Activated CD4-positive, CD25-positive, alpha-beta regulatory T cell (primary cell): ENCODE measurements at places on chromosomes 4 and X.

DNA sequence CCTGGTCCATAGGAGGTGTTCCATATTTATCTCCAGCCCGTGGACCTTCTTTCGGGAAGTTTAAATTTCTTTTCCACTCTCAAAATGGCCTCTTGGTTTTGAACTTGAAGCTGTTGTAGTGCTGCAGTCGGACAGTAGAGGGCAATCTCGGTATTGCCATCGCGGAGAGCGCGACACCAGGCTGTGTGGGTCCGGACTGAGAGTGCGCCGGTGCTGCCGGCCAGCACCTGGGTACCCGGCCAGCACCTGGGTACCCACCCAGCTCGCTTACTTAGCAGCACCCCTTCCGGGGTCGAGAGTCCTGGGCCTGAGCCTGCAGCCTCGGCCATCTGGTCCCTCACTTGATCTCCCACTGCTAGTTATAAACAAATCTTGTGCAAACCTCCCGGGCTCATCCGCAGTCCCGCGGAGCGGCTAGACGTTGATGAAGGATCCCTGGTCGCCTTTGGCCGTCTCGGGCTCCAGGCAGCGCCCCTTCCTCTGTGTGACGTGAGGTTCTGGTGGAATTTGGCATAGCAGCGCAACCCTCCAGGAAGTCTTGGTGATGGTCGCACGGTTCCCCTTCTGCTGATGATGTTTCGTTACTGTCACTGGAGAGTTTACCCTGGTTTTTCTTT is 18.0 kb downstream of the FAM9A start:
- no peak for DNase-seq

GRCh38 chrX:94511564-94511963 is 837.6 kb downstream of the FAM133A start:
- no peak for DNase-seq

DNA sequence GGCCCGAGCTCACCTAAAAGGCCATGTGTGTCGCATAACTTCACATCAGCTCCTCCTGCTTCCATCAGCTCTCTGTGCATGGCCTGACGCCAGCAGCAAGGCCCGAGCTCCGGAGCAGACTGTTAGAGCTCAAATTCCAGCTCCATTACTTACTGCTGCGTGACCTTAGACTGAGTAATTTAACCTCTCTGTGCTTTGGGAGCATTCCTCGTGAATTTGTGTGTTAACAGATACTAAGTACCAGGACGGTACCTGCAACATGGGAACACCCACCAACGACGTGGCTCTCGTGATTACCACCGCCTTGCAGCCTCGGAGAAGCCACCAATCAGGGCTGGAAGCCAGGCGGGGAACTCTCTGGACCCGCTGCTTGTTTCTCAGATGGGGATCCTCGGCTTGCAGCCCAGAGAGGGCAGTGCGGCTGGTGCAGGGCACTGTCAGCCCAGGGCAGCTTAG is 12.9 kb downstream of the LETM1 start:
- DNase-seq = no peak

- no peak for DNase-seq
Observed at GRCh38 chr4:187065396-187065795, 341.7 kb upstream of the FAT1 start.

DNA sequence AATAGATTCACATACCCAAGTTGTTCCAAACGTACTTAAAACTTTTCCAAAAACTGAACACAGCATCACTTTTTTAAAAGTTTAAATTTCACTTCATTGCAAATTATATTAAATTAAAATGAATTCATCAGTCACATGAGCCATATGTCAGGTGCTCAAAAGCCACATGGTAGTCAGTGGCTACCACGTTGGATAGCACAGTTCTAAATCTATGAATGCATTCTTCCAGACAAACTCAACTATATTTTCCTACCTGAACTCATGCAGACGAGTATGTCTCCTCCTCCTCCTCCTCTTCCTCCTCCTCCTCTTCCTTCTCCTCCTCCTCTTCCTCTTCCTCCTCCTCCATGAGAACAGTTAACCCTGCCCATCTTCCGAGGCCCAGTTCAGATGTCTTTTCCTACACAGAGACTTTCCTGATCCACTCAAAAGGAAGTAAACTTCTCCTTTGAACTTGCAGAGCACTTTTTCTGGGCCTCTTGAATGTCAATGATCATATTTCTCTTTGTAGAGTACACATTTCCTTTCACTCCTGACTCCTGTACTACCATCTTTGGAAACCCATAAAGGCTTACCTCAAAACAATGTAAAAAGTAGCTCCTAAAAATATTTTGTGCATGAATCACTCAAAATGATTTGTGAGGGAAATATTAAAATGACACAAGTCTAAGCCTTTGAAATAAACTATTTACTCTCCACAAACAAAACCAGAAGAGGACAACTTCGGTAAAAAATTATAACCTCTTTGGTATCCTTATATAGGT is 172.6 kb downstream of the AMELX start:
- DNase-seq = no peak

DNA sequence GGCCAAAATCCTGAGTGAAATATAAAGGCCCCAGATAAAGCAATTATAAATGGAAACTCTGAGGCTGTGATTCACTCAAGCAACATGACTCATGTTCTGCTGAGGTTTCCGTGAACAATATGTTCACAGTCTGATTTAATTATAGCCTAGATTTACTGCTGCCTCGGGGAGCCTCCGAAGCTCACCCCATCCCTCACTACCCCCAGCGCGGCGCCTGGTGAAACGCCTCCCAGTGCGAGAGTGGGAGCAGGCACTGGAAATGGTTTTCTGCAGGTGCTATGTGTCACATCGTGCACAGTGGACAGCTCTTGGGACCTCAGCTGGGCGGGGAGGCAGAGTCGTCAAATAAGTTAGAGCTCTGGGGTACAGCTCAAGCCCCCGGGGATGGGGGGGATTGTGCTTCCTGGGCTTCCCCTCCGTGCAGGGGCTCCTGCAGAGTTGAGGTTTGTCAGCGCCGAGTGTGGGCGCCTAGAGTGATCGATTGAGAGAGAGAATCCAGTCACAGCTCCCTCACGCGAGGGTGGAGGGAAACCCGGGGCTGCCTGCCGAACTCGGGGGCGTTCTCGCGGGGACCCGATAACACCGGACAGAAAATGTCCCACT is 110.6 kb downstream of the PHKA2 start:
- no peak for DNase-seq

DNA sequence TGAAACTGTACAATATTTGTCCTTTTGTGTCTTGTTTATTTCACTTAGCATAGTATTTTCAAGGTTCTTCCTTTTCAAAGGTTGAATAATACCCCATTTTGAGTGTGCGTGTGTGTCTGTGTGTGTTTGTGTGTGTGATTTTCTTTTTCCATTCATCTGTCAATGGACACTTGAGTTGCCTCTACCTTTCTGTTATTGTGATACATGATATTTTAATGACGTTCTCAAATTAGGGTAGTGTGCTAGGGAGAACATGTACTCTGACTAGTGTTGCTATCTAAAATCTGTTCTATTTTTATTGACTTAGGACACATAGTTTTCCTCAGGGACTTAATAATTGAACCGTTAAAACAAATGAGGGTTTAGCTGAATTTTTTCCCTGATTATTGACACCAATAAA is 9.9 kb downstream of the MMRN1 start:
- no peak for DNase-seq

DNA sequence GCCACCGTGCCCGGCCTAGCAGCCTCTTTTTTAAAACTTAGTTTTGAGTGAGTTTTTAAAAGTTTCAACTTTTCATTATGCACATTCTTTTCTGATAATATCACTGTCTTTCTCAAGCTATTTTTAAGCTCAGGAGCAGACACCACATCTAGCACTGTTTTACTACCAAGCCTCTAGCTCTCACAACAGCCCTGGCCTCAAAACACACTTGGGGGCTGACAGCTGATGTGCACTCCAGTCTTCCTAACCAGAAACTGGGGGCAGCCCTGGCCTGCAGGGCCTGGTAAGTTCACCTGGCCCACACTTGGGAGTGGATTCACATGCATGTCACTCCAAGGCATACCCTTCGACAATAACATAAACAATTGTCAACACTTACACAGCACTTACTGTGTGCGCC is 34.0 kb downstream of the CENPU start:
- DNase-seq = no peak

- no peak for DNase-seq
Observed at GRCh38 chr4:178595500-178596138, 1153.4 kb upstream of the AGA start.
